Right ventricle myocardium inferior (tissue), 1 donor: ENCODE measurements at places on chromosomes 2 and 18. TPM values are rescaled to one million over a fixed set of nuclear protein-coding genes. Genes with fewer than 3 reads are reported as not detected.

Gene SLC19A3
- 4.5 TPM for total RNA-seq

Gene NIFK
- total RNA-seq = 18.3 TPM

GRCh38 chr2:16191431-16192200 lies 251.3 kb downstream of the MYCN start:
- no peak for DNase-seq

- DNase-seq = no peak
Measured at GRCh38 chr2:67489396-67489795, 92.3 kb downstream of the ETAA1 start.

DNA sequence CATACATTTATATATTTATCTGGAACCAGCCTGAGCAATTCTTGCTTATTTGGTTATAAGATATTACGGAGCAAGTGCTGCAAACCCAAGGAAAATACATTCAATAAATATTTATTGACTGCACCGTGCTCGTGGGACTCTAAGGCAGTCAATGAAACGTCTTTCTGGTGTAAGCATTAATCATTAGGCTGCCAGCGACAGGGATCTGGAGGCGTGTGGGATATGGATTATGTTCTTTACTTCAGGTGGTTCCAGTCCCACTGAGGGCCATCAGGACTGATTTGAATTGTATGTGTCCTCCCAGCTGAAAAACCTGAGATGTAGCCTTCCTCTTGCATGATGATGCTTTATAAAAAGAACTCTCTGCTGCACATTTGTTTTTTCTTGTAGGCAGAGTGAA lies 75.4 kb downstream of the TACR1 start:
- no peak for DNase-seq

DNA sequence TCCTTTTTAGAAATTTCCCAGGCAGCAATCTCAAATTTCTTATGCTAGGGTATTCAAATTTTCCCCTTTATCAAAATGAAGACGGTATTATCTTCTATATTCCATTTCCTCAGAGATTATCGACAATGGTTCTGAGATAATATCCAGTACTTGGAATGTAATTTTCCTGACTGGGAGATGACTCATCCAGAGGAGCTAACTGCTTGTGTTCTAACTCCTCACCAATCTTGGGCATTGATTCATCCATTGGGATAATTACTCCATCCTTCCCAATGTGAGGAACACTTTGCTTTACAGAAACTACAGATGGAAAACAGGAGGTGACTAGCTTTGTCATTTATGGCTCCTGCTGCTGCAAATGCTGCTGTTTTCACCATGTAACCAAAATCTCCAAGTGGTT lies 239.4 kb upstream of the LYPD1 start:
- no peak for DNase-seq

DNA sequence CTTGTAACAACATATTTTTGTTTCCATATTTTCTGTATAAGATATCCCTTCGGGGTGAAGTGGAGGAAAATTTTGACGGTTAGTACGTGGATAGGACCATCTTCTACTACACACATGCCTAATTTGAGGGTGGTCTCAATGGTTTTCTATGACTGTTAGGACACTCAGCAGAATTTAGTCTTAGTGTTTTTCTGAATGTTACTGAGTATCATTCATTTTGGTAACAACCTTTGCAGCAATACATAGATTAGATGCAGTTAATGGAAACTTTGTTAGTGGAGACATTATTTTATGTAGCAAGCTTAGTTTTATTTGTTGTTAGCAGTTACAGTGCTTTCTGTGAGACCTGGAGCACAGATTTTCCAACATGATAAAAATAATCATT lies 1.6 kb downstream of the ITGAV start:
- DNase-seq = no peak

- no peak for DNase-seq
Measured at GRCh38 chr2:160473468-160474318, 19.9 kb downstream of the RBMS1 start.
